Nasal cavity respiratory epithelium epithelial cell of viscerocranial mucosa (primary cell): ENCODE measurements at places on chromosomes 5 and 9. TPM values are rescaled to one million over a fixed set of nuclear protein-coding genes. Genes with fewer than 3 reads are reported as not detected.

Gene FAM81B
- total RNA-seq: not detected in 2 replicates

Gene CRB2
- total RNA-seq: under 0.01 TPM in 1 of 2 replicates, not detected in the other

Gene RNF183
- total RNA-seq: 0.50 TPM in 1 of 2 replicates, not detected in the other

Gene YIPF5
- 67.0 and 67.9 TPM in 2 replicates for total RNA-seq

Gene UAP1L1
- total RNA-seq: 4.8 and 6.3 TPM in 2 replicates

Gene PCDHA11
- 2.5 and 2.7 TPM in 2 replicates for total RNA-seq

Gene GPRIN1
- total RNA-seq: 3.1 and 5.1 TPM in 2 replicates

Gene BAAT
- under 0.01 and 0.07 TPM in 2 replicates for total RNA-seq

Gene THBS4
- total RNA-seq: 0.68 and 1.00 TPM in 2 replicates

Gene TAF11L10
- not detected in 2 replicates for total RNA-seq

Gene CAMK4
- total RNA-seq: 0.07 and 0.34 TPM in 2 replicates

Gene TEX48
- not detected in 2 replicates for total RNA-seq

Gene SUSD3
- 0.78 TPM in 1 of 2 replicates, not detected in the other for total RNA-seq

Gene PCDHA2
- total RNA-seq: under 0.01 TPM in 1 of 2 replicates, not detected in the other

Gene ANKRD34B
- not detected in 2 replicates for total RNA-seq

Gene GMCL2
- not detected in 2 replicates for total RNA-seq

Gene PCDHB16
- 0.07 TPM in 1 of 2 replicates, not detected in the other for total RNA-seq

Gene PCDHGA11
- total RNA-seq: 2.1 and 5.3 TPM in 2 replicates

Gene FUBP3
- 42.4 and 59.4 TPM in 2 replicates for total RNA-seq

Gene SCGB3A2
- total RNA-seq: not detected in 2 replicates

Gene ZNF782
- 2.4 and 4.4 TPM in 2 replicates for total RNA-seq

Gene PCDHB2
- 0.34 and 4.1 TPM in 2 replicates for total RNA-seq

Gene MRPL50
- total RNA-seq: 16.7 and 17.2 TPM in 2 replicates

Gene STC2
- 425 and 484 TPM in 2 replicates for total RNA-seq

Gene ARRDC3
- total RNA-seq: 53.0 and 106 TPM in 2 replicates

Gene LVRN
- 0.34 and 0.36 TPM in 2 replicates for total RNA-seq

Gene GRIN3A
- not detected in 2 replicates for total RNA-seq

Gene GALNT12
- 0.34 and 4.3 TPM in 2 replicates for total RNA-seq

Gene TRIM36
- total RNA-seq: 0.71 and 1.4 TPM in 2 replicates

Gene PNPLA7
- under 0.01 and 0.43 TPM in 2 replicates for total RNA-seq

Gene ASPN
- under 0.01 TPM in 1 of 2 replicates, not detected in the other for total RNA-seq

Gene PCDH1
- 43.1 and 121 TPM in 2 replicates for total RNA-seq

Gene PDGFRB
- total RNA-seq: under 0.01 and 0.07 TPM in 2 replicates

Gene PLK2
- 472 and 511 TPM in 2 replicates for total RNA-seq

Gene STK32A
- 0.34 and 3.1 TPM in 2 replicates for total RNA-seq

Gene IFNA21
- total RNA-seq: not detected in 2 replicates

Gene LEAP2
- under 0.01 and 0.28 TPM in 2 replicates for total RNA-seq

Gene PRDM9
- total RNA-seq: under 0.01 and 0.07 TPM in 2 replicates

Gene ELOVL7
- total RNA-seq: 11.5 and 42.0 TPM in 2 replicates
